ENCODE measurements at places on chromosomes 3 and 15. TPM values are rescaled to one million over a fixed set of nuclear protein-coding genes. Genes with fewer than 3 reads are reported as not detected.

- H3K36me3 ChIP-seq = no peaks in the 10 kb centered on the region
- H3K4me1 ChIP-seq = no peaks in the 10 kb centered on the region
- no peak for DNase-seq
Observed at GRCh38 chr3:129732200-129732876, 125.9 kb upstream of the PLXND1 start.

DNA sequence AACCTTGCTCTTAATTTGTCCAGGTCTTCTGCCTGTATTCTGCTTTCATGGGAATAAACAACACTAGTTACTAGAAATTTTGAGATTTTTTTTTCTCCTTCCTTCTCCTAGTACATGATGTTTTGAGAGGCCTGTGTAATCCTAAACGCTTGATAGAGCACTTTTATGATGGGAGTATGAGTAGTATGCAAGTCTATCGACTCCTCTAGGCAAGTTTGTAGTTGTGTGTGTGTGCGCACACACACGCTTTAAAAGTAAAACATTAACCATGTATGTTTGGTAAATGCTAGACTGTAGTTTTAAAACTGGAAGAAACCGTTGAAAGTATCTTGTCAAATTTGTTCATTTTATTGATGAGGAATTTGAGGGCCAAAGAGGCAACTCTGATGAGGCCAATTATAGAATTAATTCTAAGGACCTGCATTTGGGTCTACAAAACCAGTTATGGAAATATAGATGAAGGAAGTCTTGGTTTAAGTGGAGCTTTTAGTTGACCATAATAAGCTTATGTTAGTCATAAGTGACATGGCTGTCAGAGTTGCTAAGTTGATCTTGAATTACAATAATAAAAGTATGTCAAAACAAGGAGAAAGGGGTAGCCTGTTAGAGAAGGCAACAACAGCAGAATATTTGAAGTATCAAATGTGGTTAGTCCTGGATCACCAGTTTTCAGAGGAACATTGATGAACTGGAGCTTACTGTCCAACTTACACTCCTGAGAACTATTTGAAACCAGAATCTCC lies 47.1 kb downstream of the AKAP13 start:
- H3K27me3 ChIP-seq = no peaks in the 10 kb centered on the region
- no peak for DNase-seq

DNA sequence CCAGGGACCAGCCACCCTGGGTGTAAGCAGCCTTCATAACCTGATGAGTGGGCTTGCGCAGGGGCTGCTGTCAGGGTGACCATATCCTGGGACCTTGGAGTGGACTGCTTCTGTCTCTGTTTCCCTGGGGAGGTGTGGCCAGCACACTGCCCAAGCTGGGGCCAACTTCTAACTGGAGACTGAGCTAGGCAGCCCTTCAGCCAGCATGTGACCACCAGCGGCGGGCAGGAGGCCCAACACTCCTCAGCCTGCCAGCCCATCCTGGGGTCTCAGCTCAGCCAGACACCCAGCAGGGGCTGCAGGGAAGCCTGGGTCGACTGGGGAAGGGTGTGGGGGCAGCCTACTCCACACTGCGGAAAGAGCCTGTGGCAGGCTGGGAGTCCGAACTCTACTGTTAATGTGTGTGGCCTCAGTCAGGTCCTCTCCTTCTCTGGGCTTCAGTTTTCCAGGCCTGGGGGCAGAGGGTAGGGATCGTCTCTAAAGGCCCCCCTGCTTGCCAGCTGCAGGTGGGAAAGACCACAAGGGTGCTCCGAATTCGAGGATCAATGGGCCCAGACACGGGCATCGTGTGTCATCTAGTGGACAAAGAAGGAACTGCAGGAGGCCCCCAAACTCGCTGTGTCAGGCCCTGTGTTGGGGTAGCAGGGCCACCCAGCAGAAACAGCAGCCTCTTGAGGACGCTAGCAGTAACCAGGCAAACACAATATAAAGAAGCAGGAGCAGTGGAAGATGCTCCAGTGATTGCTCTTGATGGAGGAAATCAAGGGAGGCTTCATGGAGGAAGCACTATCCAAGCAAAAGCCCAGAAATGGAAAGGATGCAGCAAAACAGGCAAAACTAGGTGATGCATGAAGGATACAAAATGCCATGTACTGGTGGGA lies 2.0 kb upstream of the SEMA3G start:
- H3K27ac ChIP-seq = peak overlapping the region; percentile 63
- peaks cover 19% of the 10 kb centered on the region for H3K4me1 ChIP-seq
- H3K27me3 ChIP-seq = no peaks in the 10 kb centered on the region
- DNase-seq = peak; percentile 83

GRCh38 chr3:32106929-32107362 lies 526 bp downstream of the GPD1L start:
- peak overlapping the region; percentile 88 for H3K27ac ChIP-seq
- peak overlapping the region; percentile 96 for H3K4me3 ChIP-seq
- H3K27me3 ChIP-seq = no peaks in the 10 kb centered on the region

GRCh38 chr15:91936182-91936775 lies 82.8 kb downstream of the SLCO3A1 start:
- no peak for DNase-seq
- H3K36me3 ChIP-seq = no peaks in the 10 kb centered on the region
- H3K27me3 ChIP-seq = no peaks in the 10 kb centered on the region

- H3K4me3 ChIP-seq = no peak overlapping the region
- no peak for DNase-seq
- no peak overlapping the region for H3K27ac ChIP-seq
Observed at GRCh38 chr3:65988411-65989180, 50.1 kb downstream of the MAGI1 start.

DNA sequence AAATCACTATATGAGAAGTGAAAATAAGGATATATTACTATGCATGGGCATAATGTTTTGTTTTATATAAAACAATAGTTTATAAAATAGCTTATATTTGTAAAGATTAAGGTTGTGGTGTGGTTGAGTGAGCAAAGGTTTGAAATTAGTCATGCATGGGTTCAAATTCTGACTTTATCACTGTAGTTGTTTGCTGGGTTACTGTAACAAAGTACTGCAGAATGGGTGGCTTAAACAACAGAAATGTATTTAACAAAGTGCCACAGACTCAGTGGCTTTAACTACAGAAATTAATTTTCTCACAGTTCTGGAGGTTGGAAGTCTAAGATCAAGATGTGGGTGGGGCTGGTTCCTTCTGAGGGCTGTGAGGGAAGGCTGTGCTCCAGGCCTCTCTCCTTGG lies 184.8 kb upstream of the THRB start:
- H3K4me3 ChIP-seq = no peak overlapping the region
- no peak overlapping the region for H3K27ac ChIP-seq
- no peak for DNase-seq
- H3K4me1 ChIP-seq = peaks cover 17% of the 10 kb centered on the region

DNA sequence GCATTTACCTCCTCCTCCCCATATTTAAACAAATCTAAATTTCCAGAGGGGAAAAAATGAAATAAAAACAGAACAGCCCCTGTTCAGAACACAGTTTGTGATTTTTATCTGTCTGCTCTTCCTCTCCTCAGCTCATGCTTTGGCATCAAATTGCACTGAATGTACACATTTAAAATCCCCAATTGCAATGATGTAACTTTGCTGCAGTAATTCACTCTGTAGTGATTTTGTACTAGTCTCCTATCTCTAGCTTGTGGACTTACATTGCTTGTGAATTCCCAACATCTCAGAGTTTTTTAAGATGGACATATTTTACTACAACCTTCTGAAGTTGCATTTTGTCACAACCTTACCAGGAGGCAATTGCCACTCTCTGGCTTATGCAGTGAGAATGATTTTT lies 81.6 kb upstream of the ROBO2 start:
- no peaks in the 10 kb centered on the region for H3K4me1 ChIP-seq
- no peak overlapping the region for H3K4me3 ChIP-seq
- no peak overlapping the region for H3K27ac ChIP-seq

DNA sequence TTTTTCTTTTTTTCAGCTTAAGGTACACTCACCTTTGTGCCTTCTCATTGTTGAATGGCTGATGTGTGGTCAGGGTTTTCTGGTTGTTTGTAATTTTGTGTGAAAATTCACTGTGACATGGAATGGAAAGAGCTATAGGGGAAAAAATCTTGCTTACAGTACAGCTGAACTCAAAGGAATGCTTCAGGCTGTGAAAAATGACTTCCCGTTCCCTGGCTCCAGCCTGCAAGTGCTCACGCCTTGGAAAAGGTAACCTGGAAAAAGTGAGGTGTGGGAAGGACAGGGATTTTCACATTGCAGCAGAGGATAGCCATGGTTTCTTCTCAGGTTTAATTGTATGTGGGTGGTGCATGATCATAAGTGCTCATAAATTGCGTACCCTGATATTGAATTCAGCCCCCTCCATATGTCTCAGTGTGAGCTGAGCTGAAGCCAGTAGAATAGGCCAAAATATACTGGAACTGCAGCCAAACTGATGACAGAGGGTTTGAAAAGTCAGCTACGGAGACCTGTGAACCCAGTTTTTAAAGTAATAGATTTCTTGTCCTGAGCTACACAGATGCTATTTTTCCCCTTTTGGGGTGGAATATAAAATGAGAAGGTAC lies 228.7 kb upstream of the RASGRP1 start:
- peaks cover 14% of the 10 kb centered on the region for H3K27me3 ChIP-seq
- H3K27ac ChIP-seq = no peak overlapping the region
- H3K4me1 ChIP-seq = no peaks in the 10 kb centered on the region
- H3K36me3 ChIP-seq = no peaks in the 10 kb centered on the region
- no peak for DNase-seq

- H3K4me3 ChIP-seq = no peak overlapping the region
- no peaks in the 10 kb centered on the region for H3K4me1 ChIP-seq
- no peak overlapping the region for H3K27ac ChIP-seq
- H3K27me3 ChIP-seq = peaks cover 24% of the 10 kb centered on the region
- no peak for DNase-seq
Observed at GRCh38 chr3:126971891-126972351, 11.0 kb upstream of the PLXNA1 start.

DNA sequence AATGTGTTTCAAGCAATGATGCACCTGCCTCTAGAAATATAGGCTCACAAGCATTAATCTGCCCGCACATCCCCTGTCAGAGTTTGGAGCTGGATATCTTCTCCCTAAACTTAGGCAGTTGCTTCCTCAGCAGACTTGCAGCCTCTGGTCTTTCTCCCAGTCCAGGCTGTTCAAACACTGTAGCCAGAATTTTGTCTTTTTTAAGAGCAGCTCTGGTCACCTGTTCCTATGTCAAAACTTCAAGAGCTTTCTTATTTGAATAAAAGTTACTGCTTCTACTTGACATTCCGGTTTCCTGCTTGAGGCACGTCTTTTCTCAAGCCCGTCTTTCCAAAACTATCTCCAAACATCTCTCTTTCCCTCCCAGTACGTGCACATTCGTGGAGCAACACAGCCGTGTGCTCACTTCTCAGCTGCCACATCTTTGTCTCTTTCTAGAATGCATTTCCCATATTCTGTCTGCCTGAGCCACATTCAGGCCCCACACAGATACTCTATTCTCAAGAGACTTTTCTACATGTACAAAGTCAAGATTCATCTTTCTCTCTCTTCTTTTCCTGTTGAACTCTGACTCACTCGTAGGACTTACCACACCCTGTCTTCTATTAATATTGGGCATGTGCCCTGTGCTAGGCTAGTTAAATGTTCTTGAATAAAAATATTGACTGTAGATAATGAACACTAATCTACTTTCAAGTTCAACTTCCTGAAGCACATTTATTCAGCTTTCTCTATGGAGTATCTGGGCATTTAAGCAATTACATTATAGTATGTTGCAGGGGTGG lies 307.7 kb upstream of the SOX2 start:
- no peaks in the 10 kb centered on the region for H3K4me1 ChIP-seq
- no peak overlapping the region for H3K4me3 ChIP-seq
- no peak for DNase-seq
- no peaks in the 10 kb centered on the region for H3K27me3 ChIP-seq
- no peaks in the 10 kb centered on the region for H3K36me3 ChIP-seq

- H3K27ac ChIP-seq = no peak overlapping the region
- no peaks in the 10 kb centered on the region for H3K36me3 ChIP-seq
- H3K27me3 ChIP-seq = no peaks in the 10 kb centered on the region
- no peaks in the 10 kb centered on the region for H3K4me1 ChIP-seq
Observed at GRCh38 chr3:168545591-168545990, 449.9 kb upstream of the GOLIM4 start.

GRCh38 chr3:172129850-172130716 lies 90.7 kb downstream of the FNDC3B start:
- H3K27me3 ChIP-seq = no peaks in the 10 kb centered on the region
- no peak overlapping the region for H3K4me3 ChIP-seq
- peak overlapping the region; percentile 1 for H3K27ac ChIP-seq
- peaks cover 26% of the 10 kb centered on the region for H3K36me3 ChIP-seq
- DNase-seq = peak; percentile 46

- no peaks in the 10 kb centered on the region for H3K4me1 ChIP-seq
- no peak for DNase-seq
- H3K27ac ChIP-seq = no peak overlapping the region
Observed at GRCh38 chr3:179528772-179529171, 34.0 kb upstream of the ACTL6A start.

DNA sequence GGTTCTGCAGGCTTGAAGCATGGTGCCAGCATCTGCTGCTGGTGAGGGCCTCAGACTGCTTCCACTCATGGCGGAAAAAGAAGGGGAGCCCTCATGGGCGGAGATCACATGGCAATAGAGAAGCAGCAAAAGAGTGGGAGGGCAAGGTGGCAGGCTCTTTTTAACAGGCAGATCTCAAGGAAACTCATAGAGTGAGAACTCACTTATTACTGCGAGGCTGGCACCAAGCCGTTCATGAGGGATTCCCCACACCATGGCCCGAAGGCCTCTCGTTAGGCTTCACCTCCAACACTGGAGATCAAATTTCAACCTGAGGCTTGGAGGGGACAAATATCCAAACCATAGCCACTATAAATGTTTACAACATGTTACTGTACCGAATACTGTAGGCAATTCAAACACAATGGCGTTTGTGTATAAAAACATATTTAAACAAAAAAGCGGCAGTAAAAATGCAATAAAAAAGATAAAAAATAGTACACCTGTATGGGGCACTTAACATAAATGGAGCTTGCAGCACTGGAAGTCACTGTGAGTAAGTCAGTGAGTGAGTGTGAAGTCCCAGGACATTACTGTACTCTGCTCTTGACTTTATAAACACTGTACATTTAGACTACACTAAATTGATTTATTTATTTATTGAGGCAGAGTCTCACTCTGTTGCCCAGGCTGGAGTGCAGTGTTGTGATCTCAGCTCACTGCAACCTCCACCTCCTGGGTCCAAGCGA lies 18.8 kb upstream of the MOBP start:
- no peak overlapping the region for H3K4me3 ChIP-seq
- H3K36me3 ChIP-seq = no peaks in the 10 kb centered on the region
- H3K27me3 ChIP-seq = peaks cover 18% of the 10 kb centered on the region
- no peak overlapping the region for H3K27ac ChIP-seq

DNA sequence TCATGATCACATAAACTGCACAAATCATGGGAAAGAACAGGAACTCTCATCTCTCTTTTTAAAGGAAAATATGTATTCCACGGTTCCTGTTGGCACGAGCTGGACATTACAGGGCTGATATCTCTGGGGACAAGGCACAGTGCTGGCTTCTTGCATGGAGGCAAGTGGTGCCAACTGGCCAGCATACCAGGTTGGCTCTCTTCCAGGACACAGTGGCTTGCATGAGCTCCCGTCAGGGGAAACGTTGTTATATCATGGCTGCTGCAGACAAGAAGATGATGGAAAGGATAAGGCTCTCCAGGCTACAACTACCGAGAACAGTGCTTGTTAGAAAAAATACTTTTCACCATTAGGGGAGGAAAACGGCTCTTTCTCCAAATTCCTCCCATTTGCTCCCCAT lies 283.9 kb downstream of the RORA start:
- H3K27ac ChIP-seq = no peak overlapping the region
- H3K27me3 ChIP-seq = peaks cover 22% of the 10 kb centered on the region
- no peak overlapping the region for H3K4me3 ChIP-seq
- H3K4me1 ChIP-seq = no peaks in the 10 kb centered on the region
- DNase-seq = no peak
- H3K36me3 ChIP-seq = no peaks in the 10 kb centered on the region

Gene DNAH1
- total RNA-seq = 20.2 TPM

Gene KLHL24
- 8.0 TPM for total RNA-seq

Gene A4GNT
- total RNA-seq = not detected

Gene GOLGA8T
- 1.3 TPM for total RNA-seq

Gene UQCC5
- 9.0 TPM for total RNA-seq

Gene SEMA5B
- not detected for total RNA-seq

Gene APBA2
- 29.5 TPM for total RNA-seq

Gene AKAP13
- total RNA-seq = 112 TPM

Data from activated CD8-positive, alpha-beta T cell treated with anti-CD3 and anti-CD28 coated beads, Interleukin-2, amount 10 ng/mL, durations not matched to agents 7 days and 5 days (primary cell).